EL (cell line): ENCODE measurements at places on chromosomes 7 and 10.

DNA sequence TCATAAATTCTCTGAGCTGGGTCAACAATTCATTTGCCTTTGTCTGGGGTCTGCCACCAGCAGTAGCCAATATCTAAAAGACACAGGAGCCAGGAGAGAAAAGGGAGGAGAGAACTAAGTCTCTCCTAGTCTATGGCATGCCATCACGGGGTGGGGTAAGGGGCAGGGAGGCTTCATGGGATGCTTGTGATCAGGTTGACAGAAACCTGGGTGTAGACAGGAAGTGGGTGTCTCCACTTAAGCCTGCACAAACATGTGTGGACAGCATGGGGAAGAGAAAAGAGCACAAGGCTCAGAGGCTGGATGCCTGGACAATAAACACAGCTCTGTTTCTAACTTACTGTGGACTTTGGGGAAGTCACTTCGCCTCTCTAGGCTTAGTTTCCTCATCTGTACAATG, 11.5 kb upstream of the C10orf53 start:
- no peak for DNase-seq

DNA sequence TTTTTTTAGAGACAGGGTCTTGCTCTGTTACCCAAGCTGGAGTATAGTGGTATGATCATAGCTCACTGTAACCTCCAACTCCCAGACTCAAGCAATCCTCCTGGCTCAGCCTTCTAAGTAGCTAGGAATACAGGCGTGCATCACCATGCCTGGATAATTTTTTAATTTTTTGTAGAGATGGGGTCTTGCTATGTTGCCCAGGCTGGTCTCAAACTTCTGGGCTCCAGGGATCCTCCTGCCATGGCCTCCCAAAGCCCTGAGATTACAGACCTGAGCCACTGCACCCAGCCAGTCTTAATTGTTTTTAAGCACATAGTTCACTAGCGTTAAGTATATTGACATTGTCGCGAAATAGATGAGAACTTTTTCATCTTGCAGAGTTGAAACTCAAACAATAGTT, 2.0 kb downstream of the SUPV3L1 start:
- no peak for DNase-seq

DNA sequence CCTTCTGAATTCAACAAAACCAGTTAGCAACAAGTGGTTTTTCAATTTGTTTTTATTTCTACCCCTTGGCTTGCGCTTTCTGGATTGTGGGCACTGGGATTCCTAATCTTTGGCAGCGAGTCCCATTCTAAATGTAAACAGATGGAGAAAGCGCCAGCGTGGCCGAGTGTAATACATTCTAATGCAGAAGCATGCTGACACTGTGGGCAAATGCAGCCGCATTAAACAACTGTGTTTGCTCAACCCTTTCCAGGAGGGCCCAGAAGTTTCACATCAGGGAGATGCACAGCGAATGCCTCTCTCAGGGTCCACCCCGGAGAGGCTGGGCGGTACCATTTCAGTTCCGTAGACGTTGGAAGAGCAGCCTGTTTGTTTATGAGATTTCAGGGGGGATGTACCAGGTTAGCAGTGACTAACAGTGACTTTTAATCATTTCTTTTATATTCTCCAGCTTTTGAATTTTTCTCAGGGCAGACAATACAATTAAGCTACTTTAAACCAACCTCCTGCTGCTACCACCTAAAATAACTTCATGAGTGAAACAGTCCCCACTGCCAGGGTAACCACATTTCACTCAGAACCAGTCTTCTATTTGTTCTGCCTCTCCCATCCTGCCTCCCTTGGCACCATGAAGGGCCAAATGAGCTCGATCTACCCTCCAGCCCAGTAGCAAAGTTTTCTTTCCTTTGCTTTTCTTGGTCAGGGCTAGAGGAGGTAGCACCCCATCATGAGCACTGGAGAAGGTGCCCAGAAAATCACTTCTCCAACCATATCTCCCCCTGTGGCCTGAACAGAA, 164.2 kb upstream of the ITGB1 start:
- peak; percentile 91 for DNase-seq

GRCh38 chr10:110686949-110687348, 42.8 kb downstream of the RBM20 start:
- DNase-seq, result peak; percentile 16

DNA sequence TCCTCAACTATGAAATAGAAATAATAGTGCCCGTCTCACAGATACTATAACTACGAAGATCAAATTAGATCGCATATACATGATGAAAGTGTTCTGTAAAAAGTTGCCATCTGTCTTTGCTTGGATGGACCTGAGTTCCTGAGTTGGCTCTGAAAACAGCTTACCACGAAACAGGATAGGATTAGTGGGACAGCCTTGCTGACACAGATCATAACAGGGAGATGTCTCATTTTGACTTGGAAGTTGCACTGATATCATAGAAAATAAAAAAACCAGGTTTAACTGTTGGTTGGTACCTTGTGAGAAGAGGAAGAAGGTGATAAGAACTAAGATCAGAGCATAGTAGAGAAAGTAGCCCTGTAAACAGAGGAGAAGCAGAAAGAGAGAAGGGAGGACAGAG, 79.3 kb upstream of the AGBL3 start:
- DNase-seq, result no peak

DNA sequence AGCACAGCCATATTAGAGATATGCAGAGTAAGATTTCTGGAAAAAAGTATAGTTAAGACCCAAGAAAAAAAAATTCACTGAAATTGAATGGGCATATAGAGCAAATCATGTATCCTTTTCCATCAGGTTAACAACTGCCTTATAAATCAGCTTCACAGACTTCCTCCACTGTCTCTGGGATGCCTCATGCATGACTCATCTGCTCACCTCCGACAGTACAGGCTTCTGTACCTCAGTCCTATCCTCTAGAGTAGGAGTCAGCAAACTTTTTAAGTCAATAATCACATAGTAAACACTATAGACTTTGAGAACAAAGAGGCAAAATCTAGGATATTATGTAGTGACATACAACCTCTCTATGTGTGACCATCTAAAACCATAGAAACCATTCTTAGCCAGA, 211.6 kb upstream of the SP8 start:
- no peak for DNase-seq

- DNase-seq, result no peak
These were observed 23.3 kb upstream of the HSPA12A start for GRCh38 chr10:116765648-116766081.

DNA sequence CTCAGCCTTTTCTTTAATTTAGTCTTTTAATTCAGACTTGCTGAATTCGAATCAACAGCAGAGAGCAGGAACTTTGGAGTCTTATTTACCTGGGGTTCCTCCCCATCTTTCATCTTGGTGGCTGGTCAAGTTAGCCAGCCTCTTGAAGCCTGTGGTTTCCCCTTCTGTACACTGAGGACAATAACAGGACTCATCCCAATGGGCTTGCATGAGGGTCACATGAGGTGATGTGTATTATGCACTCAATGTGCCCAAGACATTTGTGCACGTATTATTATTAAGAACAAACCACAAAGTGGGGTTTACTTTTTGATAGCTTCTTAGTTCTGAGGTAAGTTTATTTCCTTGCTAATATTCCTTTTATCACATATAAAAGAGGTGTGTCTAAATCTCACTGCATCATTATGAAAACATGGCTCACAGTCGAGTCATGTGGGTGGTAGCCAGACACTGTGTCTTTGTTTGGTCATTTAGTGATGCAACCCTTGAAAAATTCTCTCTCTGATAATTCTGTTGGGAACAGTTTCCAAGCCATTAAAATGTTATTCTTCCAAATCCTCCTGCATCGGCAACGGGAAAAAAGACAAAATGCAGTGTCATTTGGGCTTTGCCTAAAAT, 86.5 kb upstream of the GRB10 start:
- DNase-seq, result peak; percentile 81

DNA sequence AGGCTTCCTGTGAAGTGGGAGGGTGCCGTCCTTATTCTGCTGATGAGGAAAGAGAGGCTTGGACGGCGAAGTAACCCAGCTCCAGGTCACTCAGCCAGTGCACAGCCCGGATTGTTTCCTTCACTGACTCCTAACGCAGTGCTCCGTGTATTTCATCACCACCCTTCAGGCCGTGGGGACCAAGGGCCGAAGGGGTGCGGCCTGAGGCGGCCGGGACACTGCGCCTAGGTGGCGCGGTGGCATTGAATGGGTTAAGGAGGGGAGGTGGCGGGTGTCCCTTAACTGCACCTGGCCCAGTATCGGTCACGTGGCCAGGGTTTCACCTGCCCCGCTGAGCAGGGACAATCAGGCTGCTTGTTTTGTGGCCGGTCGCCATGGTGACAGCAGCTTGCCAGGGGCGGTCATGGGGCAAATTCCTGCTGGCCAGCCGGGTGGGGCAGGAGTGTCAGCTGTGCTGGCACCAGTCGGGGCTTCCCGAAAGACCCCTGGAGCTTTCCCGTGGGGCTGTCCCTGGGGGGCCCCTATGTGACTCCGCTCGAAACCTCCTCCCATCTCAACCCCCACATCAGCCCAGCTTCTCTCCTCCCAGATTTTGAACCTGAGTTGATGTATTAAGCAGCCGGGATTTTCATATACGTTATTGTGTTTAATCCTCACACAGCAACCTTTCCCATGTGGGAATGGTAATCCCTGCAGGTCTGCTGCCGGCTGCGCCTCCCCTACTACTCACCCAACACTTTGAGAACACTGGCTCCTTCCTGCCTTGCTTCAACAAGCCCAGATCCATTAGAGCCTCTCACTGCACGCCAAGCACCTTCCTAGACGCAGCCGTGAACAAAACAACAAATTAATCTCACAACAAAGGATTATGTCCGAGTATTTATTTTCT, 4.4 kb upstream of the ABHD11 start:
- no peak for DNase-seq

- peak; percentile 78 for DNase-seq
These were observed at the start of gene ARPC1B for GRCh38 chr7:99374111-99375064. TSS of gene ARPC1B (plus strand) at chr7:99374730. CDS start at chr7:99385715, 10,985 bp downstream.

GRCh38 chr10:77849039-77849664, 77.4 kb downstream of the DLG5 start:
- no peak for DNase-seq

- no peak for DNase-seq
These were observed 892.6 kb downstream of the XPNPEP1 start for GRCh38 chr10:109030581-109031210.

- no peak for DNase-seq
These were observed 191.5 kb upstream of the GPR26 start for GRCh38 chr10:123474700-123475099.

GRCh38 chr7:21603972-21604749, 61.3 kb downstream of the DNAH11 start:
- DNase-seq, result peak; percentile 12

- DNase-seq, result no peak
These were observed 235.0 kb downstream of the FANK1 start for GRCh38 chr10:126131341-126131740.

GRCh38 chr10:121088524-121088923, 237.4 kb downstream of the WDR11 start:
- no peak for DNase-seq

DNA sequence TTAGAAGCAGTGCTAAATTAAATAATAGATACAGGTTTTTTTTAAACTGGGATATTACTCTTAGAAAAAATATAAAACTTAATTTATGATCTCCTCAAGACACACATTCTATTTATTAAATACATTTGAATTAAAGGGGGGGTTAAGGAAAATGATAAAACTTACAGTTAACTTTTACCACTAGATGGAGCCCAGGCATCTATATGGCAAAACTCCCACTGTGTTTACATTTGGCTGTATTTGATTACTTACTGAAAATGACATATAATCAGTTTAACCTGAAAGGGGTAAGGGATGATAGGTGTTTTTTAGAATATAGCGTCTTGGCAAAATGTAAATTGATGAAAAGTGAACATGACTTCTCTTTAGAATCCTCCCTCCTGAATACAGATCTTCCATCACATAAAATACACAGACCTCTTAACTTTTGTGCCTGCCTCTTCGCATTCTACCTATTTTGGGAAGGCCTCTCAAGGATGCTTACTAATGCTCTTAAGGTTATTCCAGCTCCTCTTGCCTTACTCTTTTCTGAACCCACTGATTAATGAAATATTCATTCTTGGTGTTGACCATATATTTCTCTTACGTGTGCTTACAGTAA, 235.7 kb downstream of the AGMO start:
- peak; percentile 27 for DNase-seq

DNA sequence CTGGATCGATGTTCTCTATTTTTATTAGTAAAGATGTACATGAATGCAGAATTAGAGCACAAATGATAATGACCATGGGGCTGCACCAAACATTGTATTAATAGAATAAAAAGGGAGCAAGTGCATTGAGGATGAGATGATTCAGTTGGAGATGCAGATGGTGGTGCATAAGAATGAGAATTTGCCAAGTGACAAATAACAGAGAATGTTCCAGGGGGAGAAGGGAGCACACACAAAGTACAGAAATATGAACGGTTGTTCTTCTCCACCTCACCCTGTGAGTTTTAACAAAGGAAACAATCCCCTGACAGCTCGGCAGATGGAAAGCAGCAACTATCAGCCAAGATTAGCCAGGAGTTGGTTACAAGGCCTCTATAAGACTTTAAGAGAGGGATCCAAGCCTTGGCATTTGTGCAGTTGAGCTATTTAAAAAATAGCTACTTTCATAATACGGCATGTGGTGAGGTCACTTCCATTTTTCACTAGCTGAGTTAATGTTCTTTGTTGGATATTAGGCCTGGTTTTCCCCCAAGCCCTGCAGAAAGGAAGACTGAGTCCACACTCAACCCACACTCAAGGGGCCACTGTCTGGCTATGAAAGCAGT, 462.5 kb downstream of the TNS3 start:
- no peak for DNase-seq

GRCh38 chr7:11466517-11467105, 365.4 kb downstream of the THSD7A start:
- DNase-seq, result no peak

- DNase-seq, result peak; percentile 79
These were observed at the start of gene PBLD for GRCh38 chr10:68332259-68333057. TSS of gene PBLD (minus strand) at chr10:68332928. CDS start at chr10:68306844, 26,084 bp downstream.

- no peak for DNase-seq
These were observed 168.7 kb upstream of the ITGB1 start for GRCh38 chr10:33126742-33127141.

- no peak for DNase-seq
These were observed 335.3 kb downstream of the PLXNA4 start for GRCh38 chr7:132240821-132241422.

DNA sequence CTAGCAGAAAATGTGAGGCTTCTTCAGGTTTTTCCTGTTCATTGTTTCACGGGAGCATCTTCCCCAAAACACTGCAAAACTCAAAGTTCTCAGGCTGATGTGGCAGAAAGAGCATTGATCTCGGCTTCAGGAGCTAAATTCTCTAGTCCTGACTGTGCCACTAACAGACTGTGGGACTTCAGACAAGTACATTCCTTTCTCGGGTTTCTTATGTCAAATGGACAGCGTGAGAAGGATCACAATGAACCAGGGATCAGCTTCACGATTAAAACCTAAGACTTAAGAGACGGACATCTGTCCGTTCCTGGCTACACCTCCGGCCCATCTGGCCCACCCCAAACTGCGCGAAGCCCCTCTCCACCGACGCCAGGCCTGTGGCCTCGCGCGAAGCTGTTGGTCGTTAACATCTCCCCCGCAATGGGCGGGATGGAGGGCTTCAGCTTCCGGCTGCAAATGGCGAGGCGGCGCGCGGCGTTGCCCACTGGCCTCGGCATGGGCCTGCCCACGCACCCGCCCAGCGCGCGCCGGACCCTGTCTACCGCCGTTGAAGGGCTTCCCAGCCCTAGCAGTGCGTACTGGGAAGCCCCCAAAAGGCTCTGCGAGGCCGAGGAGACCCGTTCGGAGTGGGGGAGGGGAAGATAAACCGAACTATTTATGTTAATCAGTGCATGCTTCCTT, 549 bp upstream of the DDX50 start:
- no peak for DNase-seq

GRCh38 chr10:6259153-6259552, 56.4 kb downstream of the PFKFB3 start:
- DNase-seq, result no peak

GRCh38 chr10:121165276-121165675, 314.1 kb downstream of the WDR11 start:
- DNase-seq, result no peak
